ENCODE measurements at places on chromosomes 1 and 21.

- no peak for DNase-seq
Measured at GRCh38 chr1:221706876-221707582, 34.9 kb downstream of the DUSP10 start.

- no peak for DNase-seq
Measured at GRCh38 chr1:71196685-71197084, 115.8 kb upstream of the ZRANB2 start.

GRCh38 chr1:223774134-223774814 is 61.9 kb downstream of the CAPN2 start:
- no peak for DNase-seq

DNA sequence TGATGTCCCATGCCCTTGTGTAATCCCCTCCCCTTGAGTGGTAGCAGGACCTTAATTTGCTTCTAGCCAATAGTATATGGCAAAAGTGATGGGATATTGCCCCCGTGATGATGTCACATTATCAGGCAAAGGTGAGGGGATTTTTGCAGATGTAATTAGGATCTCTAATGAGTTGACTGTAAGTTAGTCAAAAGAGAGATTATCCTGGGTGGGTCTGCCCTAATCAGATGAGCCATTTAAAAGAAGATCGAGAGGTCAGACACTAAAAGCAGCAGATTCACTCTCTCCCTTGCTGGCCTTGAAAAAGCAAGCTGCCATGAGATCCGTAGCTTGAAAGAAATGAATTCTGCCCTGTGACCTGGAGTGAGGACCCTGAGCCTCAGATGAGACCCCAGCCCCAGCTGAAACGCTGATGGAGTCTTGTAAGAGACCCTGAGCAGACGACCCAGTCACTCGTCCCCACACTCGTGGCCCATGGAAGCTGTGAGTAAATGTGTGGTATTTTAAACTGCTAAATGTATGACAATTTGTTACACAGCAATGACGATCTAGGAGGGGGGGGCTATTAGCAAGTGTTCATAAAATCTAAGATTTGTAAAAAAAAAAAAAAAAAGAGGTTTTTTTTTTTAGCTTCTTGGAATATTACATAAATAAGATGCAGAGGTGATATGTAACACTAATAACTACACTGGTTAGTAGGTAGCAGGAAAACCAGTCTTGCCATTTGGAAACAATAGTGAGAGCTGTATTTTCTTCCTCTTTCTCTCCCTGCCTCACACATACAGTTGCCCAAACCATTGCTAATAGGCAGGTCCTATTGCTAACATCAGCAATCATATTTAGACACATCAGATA is 50.3 kb upstream of the TARBP1 start:
- no peak for DNase-seq

DNA sequence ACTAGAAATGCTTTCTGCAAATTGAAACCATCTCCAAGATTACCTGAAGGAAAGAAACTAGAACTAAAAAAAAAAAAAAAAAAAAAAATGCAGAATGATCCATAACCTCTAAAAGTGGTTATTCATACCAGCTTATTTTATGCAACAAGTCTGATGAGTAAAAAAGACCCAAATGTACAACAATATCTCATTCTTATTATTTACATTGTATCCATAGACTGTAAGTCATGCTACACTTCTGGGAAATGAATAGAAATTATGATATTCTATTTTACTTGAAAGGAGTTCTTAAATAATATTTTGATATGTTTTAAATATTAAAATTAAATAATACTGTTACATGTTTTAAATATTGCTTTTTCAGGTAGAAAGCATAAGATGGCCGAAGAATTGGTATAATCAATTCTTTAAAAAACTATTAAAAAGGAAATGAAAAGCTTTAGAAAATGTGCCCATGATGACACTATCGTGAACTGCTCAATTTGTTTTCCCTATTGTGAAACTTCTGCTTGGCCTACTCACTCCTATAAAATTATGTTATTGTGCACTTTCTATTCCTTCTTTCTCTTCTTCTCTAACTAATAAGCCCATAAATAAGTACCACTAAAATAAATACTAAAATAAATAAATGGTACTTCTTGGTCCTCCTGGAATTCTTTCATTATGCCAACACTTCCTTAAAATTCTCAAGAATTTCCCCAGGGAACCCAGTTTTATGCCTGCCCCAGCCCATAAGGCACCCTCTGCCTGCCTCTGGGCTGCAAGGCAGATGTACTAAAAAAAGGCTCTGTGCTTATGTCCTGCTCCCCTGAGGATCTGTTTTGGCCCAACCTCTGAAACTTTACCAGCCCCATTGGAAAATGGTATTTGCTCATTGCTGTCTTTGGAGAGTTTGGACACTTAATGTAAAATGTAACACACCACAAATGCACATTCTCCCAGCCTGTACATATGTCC is 18.1 kb downstream of the SAMSN1 start:
- DNase-seq, result no peak

DNA sequence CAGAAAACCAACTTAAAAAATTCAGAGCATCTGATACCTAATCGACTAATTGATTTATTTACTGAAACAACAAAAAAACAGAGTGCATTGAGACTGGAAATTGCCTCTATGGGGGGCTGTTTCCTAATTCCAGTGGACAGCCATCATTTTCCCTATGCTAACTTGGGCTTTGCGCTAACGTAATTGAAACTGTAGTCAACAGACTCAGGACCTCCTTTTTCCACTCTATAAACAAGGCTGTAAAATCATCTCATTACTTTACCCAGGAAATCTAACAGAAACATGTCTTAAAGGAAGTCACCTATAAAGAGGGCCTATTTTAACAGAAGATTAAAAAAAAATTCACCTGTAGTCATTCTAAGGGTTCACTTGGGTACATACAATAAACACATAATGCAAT is 2.1 kb downstream of the ERG start:
- DNase-seq, result no peak

DNA sequence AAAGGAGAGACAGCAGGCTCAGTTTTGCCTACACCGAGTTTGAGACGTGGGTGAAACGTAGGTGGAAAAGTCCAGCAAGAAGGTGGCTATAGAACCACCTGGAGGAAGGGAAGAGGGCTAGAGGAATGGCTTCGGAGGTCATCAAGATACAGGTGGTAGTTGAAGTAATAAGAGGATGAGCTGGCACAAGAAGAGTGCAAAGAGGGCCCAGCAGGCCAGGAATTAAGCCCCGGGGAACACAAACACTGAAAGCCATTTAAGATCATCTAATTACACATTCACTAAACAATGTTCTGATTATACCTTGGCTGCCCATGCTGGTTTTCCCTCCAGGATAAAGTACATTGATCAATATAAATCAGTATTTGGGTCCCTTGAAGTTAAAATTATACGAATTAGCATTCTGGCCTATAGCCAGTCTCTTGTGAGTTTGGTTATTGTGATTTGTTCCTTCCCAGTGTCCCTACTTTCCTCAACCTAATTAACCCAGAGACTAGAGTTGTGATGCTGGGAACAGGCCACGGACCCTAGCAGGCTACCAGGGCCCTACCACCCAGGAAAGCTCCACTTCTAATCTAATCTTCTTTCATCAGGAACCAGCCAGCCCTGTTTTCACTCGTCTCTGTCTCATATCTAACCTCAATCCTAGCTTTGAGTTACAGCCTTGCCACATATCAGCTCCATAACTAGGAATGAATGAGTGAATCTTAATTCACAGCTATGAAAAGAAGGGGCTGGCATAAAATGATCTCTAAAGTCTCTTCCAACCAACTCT is 26.4 kb upstream of the PPP1R15B start:
- no peak for DNase-seq

DNA sequence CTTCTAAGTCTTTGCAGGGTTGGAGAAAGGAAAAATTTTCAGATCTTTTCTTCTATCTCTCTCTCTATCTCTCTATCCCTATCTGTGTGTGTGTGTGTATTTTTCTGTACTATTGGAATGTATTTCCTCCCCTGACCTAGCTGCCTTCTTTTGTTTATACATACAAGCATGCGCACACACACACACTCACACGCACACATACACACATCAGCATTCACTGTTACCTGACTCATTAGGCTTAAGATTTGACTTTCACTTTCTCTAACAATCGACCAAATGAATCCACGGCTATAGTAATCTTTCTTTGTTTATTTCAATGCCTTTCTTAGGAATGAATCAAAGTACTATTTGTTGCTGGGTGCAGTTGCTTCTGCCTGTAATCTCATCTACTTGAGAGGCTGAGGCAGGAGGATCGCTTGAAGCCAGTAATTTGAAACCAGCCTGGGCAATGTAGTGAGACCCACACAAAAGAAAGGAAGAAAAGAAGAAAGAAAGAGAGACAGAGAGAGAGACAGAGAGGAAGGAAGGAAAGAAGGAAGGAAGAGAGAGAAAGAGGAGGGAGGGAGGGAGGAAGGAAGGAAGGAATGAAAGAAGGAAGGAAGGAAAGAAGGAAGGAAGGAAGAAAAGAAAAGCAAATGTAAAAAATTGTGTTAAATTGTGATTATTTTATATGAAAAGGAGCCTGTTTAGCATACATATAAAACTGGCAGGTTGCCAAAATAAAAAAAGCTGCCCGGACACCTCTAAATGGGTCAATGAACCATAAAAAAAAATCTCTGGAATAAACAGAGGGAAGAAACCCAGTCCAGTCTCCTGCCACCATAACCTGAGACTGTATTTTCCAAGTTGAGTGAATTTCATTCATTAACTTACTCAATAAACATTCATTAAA is 206.8 kb downstream of the ZNF326 start:
- no peak for DNase-seq

GRCh38 chr1:150092180-150092791 is 24.7 kb downstream of the VPS45 start:
- DNase-seq, result no peak

- no peak for DNase-seq
Measured at GRCh38 chr1:104380003-104380402, 630.3 kb downstream of the AMY1C start.

GRCh38 chr1:38028105-38028591 is 15.6 kb downstream of the UTP11 start:
- peak; percentile 76 for DNase-seq

GRCh38 chr1:53580009-53580400 is 120.8 kb downstream of the DMRTB1 start:
- DNase-seq, result no peak

DNA sequence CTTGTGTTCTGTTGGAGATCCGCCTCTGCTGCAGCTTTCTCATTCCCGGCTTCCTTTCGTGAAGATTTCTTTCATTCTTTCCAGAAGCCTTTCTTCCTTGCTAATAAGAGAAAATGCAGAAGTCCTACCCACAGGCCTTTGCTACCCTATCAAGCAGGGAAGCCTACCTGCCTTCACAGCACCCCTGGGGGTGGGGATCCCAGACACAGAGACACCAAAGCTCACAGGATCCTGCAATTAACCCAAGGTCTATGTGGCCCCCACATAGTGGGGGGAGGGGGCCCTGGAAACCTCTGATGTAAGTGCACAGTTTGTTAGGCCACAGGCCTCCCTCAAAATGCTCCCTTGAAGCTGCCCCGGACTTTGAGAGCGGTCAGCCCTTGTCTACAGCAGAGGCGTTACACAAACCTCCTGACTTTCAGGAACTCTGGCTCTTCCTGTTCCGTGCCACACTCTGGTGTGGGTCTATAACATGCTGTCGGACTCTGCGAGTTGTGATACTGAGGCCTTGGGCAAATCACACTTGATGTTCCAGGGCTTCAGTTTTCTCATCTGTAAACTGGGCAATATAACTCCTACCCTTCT is 31.2 kb downstream of the NKAIN1 start:
- no peak for DNase-seq

GRCh38 chr1:82837766-82838465 is 1037.2 kb downstream of the ADGRL2 start:
- no peak for DNase-seq

DNA sequence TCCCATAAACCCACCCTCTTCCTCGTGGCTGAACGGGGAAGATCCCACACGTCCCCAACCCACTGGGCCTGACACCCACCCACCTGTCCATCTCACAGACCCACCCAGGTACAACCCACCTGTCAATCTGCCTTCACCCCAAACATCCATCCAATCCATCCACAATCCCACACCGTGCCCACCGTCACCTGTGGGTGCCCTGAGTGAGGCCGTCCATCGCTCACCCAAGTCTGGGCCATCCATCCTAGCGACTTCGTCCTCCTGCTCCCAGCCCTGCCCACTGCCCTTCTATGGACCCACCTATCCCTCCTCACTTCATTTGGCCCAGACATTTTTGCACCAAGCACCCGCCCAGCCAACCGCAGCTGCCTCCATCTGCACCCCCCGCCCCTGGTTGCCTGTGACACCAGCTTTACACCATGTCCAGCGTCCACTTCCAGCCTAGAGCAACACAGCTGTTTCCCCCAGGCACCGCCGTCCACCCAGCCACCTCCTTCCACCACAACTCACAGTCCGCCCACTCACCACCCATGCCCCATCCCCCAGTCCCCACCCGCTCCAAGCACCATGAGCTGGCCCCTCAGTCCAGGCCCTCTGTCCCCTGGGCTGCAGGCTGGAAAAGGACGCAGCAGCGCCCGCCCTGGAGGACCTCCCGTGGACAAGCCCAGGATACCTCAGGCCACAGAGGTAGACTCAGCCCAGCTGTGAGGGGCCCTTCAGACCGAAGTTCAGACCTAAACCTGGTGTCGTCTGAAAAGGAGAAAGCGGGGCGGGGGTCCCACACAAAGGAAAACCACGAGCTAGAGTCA is 7.7 kb downstream of the TTLL10 start:
- no peak for DNase-seq

- DNase-seq, result no peak
Measured at GRCh38 chr21:35350965-35351364, 301.9 kb upstream of the RUNX1 start.

DNA sequence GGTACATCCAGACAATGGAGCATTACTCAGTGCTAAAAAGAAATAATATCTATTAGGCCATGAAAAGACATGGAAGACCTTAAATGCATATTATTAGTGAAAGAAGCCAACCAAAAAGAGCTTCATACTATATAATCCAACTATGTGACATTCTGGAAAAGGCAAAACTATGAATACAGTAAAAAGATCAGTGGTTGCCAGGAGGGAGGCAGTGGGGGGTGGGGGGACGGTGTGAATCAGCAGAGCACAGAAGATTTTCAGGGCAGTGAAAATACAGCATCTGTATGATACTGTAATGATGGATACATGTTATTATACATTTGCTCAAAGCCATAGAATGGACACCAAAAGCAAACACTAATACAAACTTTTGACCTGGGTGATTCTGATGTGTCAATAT is 339.4 kb upstream of the SNX7 start:
- no peak for DNase-seq

GRCh38 chr1:206537141-206537540 is 29.8 kb downstream of the RASSF5 start:
- DNase-seq, result no peak

DNA sequence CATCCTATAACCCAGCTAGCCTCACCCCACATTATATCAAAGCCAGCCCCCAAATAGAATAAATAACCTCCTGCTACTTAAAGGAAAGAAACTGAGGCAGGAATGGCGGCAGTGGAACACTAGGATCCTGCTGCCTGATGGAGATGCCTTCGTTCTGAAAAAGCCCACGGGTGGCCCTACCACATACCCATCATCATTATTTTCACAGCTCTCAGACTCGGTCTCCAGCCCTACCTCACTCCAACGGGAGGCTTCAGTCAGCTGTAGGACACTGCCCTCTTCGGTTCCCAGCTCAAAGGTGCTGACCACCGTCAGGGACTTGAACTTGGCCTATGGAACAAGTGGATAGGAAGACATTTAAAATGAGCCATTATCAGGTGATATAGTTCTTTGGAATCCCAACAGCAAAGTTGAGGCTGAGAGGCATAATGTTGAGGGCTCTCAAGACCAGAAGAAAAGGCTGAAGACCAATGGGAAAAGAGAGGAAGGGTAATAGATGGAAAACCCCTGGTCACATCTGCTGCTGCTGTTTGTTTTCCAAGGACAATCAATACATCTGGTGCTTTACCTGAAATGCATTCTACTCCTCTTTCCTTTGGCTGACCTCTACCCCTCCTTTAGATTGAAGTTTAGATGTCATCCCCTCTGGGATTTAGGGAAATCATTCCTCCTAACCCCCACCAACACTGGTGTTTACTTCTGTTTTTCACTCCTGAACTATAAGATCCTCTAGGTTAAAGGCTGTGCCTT is 7.8 kb upstream of the ANKRD35 start:
- no peak for DNase-seq

Data from stimulated activated CD4-positive, alpha-beta T cell treated with anti-CD3 and anti-CD28 coated beads, Interleukin-12 subunit alpha, Interleukin-12 subunit beta, amount 100 ng/mL, for 24 hours (primary cell).